ENCODE measurements at places on chromosomes 16 and 17.
A peak's percentile ranks its signal among the peaks of the same experiment; 100 is the strongest.

- no peak for DNase-seq
Measured at GRCh38 chr17:38507436-38507835, 79.2 kb downstream of the ARHGAP23 start.

GRCh38 chr17:56851008-56851407 is 17.1 kb downstream of the DGKE start:
- no peak for DNase-seq

GRCh38 chr17:15738066-15738465 is 6.0 kb downstream of the TBC1D26 start:
- DNase-seq = no peak

- DNase-seq = no peak
Measured at GRCh38 chr16:77905374-77905920, 116.9 kb upstream of the CLEC3A start.

- DNase-seq = peak; percentile 41
Measured at GRCh38 chr17:35313875-35314409, 59.5 kb downstream of the SLFN11 start.

GRCh38 chr16:69613378-69614154 is 47.8 kb downstream of the NFAT5 start:
- DNase-seq = no peak

DNA sequence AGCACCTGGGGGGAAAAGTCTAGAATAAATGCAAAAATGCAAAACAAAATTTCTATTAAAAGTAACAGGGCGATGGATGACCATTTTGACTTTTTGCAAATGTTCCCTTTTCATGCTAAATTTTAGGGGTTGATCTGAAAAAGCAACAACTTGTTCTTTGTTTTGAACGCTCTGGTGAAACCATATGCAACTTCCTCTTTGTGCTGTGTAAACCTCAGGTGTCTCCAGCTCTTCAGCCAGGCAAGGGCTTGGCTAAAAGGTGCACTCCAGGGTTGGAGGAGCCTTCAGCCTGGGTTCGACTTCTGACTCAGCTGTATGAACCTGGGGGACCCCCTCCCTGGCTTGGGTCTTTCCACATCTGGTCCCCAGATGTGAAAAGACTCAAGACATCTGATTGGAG is 9.5 kb downstream of the IRF8 start:
- DNase-seq = peak; percentile 26

- no peak for DNase-seq
Measured at GRCh38 chr17:28151001-28151400, 108.5 kb downstream of the NLK start.

DNA sequence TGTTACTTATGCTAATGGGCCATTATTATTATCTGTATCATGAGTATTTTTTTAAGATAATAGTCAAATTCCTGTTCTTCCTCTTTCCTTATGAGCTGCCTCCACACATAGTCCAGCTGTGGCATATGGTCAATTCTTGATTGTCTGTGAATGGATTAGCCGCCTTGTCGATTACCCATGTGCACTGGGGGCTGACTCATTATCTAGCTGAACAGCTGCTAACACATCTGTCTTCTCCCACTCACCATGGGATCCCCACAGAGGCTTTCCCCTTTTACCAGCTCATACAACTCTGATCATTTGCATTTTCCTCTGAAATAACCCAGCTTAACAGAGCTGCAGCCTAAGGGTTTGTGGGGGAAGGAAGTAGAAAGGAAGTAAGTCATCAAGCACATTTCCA is 915.0 kb downstream of the CDH11 start:
- DNase-seq = no peak

DNA sequence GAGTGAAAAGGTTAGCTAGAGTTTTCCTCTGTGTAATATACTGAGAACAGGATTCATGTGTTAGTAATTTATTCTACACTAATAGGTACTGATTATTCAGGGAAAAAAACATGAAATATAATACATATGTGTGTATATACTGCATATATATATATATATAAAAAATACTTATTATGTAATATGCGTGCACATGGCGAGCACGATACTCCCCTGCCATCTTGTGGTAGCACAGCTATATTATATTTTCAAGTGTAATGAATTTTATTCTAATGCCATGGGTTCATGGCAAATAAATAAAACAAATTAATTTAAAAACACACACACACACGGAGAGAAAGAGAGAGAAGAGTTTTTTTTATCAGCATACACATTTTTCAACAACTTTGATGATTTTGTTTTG is 460.6 kb downstream of the KCNJ2 start:
- DNase-seq = no peak

- DNase-seq = no peak
Measured at GRCh38 chr17:72813481-72813880, 279.0 kb downstream of the SLC39A11 start.

GRCh38 chr17:35498448-35499178 is 38.9 kb downstream of the SLFN12L start:
- DNase-seq = no peak

DNA sequence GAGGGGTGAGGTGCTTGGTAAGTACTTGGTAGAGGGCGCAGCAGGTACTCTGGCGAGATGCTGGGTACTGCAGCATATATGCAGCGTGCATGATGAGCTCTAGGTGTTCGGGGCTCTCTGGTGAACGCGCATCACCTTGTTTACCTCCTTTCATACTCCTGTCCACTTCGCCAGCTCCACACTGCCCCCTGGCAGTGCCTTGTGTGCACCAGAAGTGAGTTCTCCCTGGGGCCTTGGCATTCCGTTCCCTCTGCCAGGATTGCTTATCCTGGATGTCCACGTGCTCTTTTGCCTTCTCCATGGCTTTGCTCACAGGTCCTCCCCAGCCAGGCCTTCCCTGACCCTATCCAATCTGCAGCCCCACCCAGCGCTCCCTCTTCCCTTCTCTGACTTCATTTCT is 154.2 kb downstream of the MRM1 start:
- peak; percentile 57 for DNase-seq

DNA sequence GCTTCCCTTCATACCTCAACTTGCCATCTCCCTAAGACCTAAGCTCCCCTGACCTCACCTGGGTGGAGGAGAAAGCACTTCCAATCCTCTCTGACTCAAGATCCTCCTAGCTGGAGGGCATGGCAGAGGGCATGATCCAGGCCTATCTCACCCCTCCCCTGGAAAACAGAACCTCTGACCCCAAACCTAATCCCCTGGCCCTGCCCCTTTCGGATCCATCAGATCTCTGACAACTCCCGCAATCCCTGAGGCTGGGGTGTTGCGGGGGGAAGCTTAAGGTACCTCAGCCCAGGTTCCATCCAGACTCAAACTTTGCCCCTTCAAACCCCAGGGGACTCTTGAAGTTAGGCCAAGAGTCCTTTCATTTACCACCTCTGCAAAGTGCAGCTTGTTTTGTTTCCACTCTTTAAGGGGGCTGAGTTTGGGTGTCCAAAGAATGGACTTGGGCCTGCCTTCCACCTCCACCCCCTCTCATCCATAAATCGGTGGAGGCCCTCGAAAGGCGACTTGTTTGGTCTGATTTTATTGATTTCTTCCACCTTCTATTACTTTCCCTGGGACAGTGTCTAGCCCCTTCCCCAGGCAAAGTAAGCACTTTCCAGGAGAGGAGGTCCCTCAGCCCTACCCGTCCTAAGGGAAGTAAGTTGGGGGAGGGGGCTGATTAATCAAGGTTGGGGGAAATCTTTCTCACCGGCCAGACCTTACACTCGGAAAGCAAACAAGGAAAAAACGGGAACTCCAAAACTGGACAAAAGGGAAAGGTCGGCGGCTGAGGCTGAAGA is 2.6 kb downstream of the EPOP start:
- DNase-seq = no peak

DNA sequence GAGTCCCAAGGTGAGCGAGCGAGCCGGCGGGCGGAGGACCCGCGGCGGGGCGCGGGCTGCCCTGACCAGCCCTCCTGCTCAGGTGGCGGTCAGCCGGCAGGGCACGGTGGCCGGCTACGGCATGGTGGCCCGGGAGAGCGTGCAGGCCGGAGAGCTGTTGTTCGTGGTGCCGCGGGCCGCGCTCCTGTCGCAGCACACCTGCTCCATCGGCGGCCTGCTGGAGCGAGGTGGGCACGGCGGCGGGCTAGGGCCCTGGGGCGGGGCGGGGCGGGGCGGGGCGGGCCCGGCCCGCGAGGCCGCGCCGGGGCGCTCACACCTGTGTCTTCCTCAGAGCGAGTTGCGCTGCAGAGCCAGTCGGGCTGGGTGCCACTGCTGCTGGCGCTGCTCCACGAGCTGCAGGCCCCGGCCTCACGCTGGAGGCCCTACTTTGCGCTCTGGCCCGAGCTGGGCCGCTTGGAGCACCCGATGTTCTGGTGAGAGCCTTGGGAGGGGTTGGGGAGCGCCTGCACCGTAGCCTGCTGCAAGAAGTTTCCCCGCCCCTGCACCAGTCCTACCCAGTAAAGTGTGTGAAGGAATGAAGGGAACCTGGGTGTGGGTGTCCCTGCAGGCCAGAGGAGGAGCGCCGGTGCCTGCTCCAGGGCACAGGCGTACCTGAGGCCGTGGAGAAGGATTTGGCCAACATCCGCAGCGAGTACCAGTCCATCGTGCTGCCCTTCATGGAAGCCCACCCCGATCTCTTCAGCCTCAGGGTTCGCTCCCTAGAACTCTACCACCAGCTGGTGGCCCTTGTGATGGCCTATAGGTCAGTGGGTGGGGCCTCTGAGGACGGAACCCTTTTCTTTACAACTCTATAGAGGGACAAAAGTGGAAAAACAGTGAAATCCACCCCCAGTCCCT is 802 bp downstream of the SETD6 start:
- DNase-seq = no peak

- DNase-seq = peak; percentile 96
Measured at GRCh38 chr17:35088881-35089585, 25.5 kb upstream of the RFFL start.

DNA sequence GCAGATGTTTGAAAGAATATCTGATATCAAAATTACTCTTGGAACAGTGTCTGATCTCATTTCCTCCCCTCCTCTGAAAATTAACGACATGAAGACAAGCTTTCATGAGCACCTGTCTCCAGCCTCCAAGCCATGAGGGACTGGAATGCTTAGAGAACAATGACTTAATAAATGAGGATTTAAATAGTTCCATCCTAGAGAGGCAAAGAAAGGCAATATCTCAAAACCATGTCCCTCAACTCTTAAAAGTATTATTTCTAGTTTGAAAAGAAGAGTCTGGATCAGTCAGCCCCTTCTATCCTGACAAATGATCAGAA is 137.5 kb downstream of the ANKFN1 start:
- no peak for DNase-seq

DNA sequence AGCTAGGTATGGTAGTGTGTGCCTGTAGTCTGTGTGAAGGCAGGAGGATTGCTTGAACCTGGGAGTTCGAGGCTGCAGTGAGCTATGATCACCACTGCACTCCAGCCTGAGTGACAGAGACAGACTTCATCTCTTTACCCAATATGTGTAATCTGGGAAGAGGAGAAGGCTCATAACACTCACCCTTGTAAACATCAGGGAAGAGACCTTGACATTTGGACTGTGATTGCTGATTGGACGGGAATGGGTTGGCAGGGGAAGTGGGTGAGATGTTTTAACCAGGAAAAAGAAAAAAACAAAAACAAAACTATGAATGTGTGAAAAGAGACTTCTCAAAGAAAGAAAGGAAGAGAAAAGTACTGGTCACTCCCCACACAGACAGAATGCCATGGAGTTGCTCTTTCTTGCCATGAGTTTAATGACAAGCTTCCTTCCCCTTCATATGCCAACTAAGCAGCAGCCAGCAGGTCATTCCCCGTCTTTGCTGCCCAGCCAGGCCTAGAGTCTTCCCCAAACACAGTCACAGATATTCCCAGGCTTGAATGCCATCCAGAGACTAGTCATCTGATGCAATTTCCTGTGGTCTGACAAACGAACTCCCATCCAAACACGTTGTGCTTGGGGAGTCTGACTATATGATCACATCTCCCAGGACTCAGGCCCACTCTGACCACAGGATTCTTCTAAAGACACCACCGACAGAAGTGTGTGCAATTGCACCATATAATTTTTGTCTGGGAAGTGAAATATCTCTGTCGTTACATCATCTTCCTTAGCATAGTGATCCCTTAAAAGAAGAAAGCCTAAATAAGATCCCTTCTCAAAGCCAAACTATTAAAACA is 3.6 kb upstream of the XAF1 start:
- DNase-seq = no peak

DNA sequence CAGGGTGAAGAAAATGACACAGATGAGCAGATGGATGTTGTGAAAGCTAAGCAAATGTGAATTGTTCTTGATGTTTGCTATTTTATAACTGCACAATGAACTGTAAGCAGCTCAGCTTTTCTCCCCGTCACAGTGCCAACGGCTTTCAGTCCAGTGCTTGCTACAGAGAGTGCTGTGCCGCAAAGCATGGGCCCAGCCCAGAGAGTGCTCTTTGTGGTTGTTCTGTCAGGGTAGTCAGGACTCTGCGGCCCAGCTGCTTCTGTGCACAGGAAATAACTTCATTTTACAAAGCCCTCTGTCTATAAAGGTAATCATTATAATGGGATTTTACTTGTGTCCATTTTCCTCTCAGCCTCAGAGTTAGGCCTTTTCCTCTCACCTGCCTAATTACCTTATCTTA is 39.1 kb downstream of the CDRT15 start:
- DNase-seq = peak; percentile 69

- DNase-seq = no peak
Measured at GRCh38 chr16:46882304-46882939, 1.7 kb upstream of the GPT2 start.

- DNase-seq = no peak
Measured at GRCh38 chr17:17943281-17943984, 28.8 kb downstream of the TOM1L2 start.

GRCh38 chr17:62787366-62787765 is 20.7 kb downstream of the MARCHF10 start:
- DNase-seq = no peak

DNA sequence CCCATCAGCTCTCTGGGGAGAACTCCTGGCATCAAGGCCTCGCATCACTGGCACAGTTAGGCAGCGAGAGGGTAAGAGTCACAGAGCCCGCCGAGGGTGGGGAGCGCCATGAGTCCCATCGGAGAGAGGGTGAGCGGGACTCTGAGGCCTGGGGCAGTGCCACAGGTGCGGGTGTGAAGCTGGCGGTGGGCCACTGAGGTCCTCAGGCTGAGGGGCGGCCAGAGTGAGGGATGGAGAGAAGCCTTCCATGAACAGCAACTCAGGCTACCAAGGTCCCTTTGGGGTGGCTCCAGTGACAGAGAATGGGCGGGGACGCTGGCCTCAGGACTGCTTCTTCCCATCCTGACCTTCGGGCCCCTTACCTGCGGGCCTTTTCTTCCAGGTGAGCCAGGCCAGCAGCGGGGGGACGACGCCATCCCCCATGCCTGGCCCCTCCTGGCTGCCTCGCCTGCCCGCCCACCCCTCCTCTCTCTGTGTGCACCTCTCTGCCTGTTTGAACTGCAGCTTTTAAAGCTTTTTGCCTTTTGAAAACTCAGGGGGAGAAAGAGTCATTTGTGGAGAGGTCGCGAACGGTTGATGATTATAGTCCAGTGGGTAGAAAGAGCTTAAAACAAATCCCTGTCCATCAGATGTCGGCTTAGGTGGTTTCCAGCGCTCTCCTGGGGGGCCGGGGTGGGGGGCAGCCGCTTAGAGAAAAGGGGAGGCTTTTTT is 149.3 kb upstream of the GSE1 start:
- DNase-seq = no peak

GRCh38 chr16:77467821-77468335 is 33.0 kb upstream of the ADAMTS18 start:
- DNase-seq = no peak

GRCh38 chr16:56870276-56870888 is 5.4 kb downstream of the SLC12A3 start:
- DNase-seq = no peak
